ENCODE measurements at places on chromosomes 7 and 10.

DNA sequence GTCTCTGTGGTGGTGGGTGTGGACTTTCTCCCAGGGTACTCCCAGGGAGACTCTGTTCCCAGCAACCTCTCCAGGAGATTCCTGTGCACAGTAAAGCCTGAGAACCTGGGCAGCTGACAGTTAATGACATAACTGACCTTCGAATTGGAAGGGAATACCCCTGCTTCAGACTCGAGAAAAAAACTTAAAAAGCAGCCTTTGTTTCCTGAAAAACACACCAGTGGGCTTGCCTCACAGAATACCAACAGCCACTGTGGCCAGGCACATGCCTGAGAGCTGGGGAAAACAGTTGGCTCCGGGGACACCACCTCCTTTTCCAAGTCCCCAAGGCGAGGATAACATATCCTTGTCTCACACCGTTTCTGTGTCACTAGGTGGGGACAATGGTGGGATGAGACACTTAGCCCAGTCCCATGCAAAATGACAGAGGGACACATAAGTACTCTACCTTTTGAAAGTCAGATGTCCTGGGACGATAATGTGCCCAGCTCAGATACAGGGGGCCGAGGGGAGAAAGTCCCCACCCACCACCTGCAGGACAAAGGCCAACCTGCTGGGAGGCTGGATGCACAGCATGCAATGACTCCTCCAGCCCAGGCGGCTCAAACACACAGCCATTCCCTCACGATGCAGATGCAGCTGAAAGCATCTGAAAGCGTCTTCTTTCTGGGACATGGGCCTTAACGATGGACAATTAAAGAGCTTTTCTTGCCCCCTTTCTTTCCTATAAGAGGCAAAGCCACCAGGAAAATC lies 65.6 kb downstream of the HIPK2 start:
- DNase-seq, result no peak

GRCh38 chr10:28737096-28737495 lies 59.8 kb downstream of the BAMBI start:
- no peak for DNase-seq

DNA sequence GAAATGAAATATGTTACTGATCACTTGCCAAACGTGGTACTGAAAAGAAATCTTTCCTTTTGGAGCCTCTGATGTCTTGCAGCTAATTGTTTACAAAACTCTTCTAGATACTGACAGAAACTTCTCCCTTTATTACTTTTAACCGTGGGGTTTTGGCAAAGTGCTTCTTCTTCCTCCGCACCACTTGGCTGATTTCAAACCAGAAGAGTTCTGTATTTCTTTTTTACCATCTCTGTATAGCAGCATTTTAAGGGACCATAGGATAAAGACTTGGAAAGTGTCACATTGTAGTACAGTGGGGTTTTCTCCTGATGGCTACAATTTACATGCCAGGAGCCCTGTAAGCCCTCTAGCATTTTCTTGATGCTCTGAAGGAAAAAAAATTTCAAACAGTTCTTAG lies 21.9 kb upstream of the CREB5 start:
- DNase-seq, result no peak

DNA sequence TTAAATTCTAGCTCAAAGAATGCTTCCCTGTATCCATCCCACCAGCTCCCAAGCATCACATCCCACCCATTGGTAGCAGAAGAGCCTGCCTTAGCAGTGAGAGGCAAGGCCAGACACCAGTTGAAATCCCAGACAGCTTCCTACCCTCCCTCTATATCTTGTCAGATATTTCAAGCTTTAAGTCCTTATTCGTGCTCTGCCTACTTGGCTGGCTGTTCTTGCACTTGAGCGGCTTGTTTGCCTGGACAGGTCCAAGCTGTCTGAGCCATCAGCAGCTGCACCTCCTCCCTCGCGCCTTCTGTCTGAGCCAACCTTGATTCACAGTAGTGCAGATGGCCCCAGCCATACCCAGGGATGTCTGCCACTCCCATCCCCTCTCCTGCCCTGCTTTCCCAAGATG lies 16.4 kb downstream of the LRRC4 start:
- DNase-seq, result no peak

GRCh38 chr10:122577311-122577885 lies 16.8 kb downstream of the DMBT1 start:
- DNase-seq, result no peak

GRCh38 chr7:33433357-33433756 lies 304.0 kb downstream of the BBS9 start:
- DNase-seq, result no peak

- DNase-seq, result no peak
Measured at GRCh38 chr10:53331460-53331859, 558.9 kb upstream of the MBL2 start.

DNA sequence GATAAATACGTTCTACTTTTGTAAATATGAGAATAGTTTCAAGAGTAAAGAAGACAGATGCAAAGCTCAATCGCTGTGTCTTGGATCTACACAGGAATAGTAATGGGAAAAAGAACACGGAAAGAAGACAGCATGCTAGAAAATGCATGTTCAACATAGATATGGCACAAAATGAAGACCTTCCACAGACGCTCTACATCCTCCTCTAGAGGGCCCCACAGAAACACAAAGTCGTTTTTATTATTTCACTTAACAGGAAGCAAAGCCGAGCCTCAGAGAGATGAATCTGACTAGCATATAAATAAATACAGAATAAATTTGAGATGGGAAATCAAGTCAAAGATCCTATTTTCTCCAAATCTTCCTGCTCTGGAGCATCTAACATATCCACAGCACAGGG lies 292.6 kb downstream of the PARD3 start:
- no peak for DNase-seq

GRCh38 chr7:7920481-7920880 lies 48.1 kb upstream of the GLCCI1 start:
- no peak for DNase-seq

- no peak for DNase-seq
Measured at GRCh38 chr10:51685768-51686167, 13.6 kb downstream of the CSTF2T start.

GRCh38 chr7:114128880-114129279 lies 210.1 kb upstream of the PPP1R3A start:
- DNase-seq, result no peak

GRCh38 chr10:122331100-122331499 lies 43.4 kb upstream of the PLEKHA1 start:
- no peak for DNase-seq

DNA sequence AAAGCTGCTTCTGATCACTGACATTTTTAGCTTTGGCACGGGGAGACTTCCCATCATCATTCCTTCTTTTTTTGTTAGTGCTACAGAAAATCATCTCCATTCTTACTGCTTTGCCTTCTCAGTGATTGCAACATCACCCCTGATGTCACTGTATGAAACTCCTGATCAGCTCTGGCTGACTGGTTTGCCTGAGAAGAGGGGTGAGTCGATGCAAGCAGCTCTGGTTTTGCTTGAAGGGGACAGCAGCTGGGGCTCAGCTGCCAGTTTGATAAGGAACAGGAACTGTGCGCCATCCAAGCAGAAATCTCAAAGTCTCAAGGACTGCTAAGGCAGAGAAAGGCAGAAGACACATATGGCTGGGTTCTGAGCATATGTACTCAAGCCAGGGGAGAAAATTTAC lies 808.5 kb upstream of the CELF2 start:
- no peak for DNase-seq

DNA sequence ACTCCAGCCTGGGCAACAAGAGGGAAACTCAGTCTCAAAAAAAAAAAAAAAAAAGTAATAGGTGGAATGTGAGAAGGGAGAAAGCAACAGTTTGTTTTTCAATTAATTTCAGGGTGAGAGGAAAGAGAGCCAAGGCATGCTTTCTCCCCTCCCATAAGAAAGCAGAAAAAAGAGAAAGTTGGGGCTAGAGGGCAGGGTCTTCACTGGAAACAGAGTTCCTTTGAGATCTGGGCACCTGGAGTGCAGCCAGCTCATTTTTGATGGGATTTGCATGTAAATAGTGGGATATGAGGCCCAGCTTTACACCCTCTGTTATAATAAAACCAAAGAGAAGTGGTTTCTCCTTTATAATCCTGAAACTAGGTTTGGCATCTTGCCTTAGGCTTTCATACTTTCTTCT lies 13.8 kb upstream of the STOX1 start:
- DNase-seq, result no peak

DNA sequence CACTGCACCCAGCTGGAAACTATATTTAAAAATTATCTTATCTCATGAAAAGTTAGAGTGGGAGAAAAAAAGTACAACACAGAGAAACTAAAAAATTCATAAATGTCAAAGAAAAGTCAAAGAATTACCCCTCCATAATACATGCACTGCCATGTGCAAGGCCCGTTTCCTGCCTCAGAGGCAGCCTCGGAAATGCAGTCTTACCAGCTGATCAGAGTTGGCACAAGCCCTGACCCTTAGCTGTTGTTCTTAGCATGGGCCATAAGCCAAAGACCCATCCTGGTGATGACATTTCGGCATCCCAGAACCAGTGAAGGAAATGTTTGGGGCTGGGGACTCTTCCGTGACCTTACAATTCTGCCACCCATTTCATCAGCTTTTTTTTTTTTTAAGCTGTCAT lies 21.6 kb downstream of the RBM48 start:
- DNase-seq, result no peak

- DNase-seq, result no peak
Measured at GRCh38 chr10:119703903-119704508, 21.8 kb upstream of the INPP5F start.

Measured in NCI-H1436 treated with DMSO at 0.1 percent for 48 hours (cell line).